ENCODE measurements at places on chromosomes 7 and 10.

- DNase-seq = peak; percentile 60
Measured at GRCh38 chr10:102120142-102120990, at the start of gene LDB1. Gene LDB1, minus strand, starts transcription at chr10:102120368. Its CDS starts 258 bp downstream, at chr10:102120110.

DNA sequence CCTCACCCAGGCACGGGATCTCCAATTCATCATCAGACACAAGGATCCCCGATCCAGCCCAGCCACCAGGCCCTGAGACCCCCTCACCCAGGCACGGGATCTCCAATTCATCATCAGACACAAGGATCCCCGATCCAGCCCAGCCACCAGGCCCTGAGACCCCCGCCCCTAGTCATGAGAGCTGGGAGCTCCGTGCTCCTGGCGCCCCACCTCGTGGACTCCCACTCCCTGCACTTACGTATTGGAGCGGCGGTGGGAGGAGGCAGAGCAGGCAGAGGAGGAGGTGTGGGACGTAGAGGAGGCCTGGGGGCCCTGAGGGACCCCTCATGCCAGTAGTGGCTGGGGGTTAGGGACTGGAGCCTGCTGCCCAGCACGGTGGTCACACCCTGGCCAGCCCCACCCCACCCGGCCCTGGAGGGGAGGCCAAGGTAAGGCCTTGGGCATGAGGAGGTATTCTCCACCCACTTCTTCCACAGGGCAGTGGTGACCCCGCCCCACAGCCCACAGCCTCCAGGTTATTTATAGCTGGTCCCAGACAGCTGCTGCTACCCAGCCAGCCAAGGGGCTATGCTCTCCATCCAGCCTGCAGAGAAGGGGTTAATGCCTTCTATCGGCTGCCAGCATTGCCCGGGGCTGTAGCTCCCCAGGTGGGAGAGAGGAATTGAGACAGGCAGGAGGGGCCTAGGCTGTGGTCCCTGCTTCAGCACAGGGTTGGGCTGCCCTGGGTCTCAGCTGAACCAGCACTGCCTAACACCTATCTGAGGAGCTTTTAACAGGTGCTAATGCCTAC lies 17.6 kb upstream of the CRHR2 start:
- no peak for DNase-seq

DNA sequence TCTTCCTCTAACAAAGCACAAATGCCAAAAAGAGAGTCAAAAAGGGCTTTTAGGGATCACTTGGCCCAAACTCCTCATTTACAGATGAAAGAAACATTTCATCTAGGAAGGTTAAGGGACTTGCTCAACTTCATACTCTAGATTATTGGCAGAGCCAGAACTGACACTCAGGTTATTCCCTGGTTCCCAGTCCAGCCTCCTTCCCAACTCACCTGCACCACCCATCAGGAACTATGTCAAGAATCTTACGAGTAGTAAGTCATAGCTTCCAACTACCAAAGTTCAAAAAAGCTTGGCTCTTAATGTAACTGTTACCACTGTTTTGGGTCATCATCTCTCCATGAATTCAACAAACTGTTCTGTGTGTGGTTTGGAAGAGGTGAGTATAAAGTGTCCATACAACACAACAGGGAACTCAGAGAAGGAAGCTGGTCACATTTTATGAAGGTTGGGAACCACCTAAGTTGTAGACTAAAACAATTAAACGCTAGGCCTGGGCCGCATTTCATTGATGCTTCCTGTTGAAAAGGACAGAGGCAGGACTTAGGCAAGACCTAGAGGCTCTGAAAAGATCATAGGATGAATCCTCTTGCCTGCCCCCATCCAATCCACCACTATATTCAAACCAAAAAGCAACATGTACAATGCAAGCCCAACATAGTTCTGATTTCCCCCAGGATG lies 9.1 kb downstream of the PIK3AP1 start:
- no peak for DNase-seq

- no peak for DNase-seq
Measured at GRCh38 chr7:74405191-74405898, 48.4 kb upstream of the GTF2IRD1 start.

DNA sequence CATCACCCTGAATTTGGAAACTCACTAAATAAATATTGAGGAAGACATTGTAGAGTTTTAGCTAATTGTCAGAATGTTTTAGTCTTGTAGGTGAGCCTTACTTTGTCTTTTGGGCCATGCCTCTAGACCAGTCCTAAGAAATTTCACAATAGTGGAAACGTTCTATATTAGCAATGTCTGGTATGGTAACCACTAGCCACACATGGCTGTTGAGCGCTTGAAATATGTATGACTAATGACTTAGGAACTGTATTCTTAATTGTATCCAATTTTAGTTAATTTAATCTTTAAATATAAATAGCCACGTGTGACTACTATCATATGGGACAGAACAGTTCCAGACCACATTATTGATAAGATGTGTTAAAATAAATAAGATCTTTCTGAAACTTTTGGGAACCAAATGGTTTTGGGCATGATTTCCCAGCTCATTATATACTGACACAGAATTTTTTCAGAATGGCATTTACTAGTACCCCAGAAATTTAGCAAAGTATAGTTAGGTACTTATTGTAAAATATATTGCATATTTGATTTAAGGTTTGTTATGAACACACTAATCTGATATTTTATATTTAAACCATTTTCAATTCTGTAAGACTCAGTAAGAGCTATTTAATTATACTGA lies 95.0 kb downstream of the VPS50 start:
- peak; percentile 8 for DNase-seq

GRCh38 chr10:84375011-84375410 lies 46.6 kb downstream of the CCSER2 start:
- peak; percentile 27 for DNase-seq

DNA sequence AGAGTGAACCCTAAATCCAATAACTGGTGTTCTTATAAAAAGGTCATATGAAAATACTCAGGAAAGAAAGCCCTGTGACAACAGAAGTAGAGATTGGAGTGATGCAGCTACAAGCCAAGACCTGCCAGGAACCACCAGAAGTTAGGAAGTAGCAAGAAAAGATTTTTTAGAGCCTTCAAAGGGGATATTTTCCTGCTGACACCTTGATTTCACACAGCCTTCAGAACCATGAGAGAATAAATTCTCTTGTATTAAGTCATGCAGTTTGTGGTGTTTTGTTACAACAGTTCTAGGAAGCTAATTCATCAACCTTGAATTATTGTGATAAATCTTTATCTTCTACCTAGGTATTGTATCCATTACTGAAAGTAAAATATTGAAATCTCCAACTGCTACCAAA lies 81.0 kb downstream of the HYCC1 start:
- DNase-seq = no peak

GRCh38 chr10:128469515-128469914 lies 343.3 kb upstream of the MKI67 start:
- DNase-seq = no peak

- DNase-seq = peak; percentile 83
Measured at GRCh38 chr7:16657656-16658279, 11.8 kb downstream of the BZW2 start.

- no peak for DNase-seq
Measured at GRCh38 chr10:48714088-48714487, 29.4 kb downstream of the WDFY4 start.

- DNase-seq = no peak
Measured at GRCh38 chr7:130906575-130906974, 172.6 kb upstream of the KLF14 start.

- DNase-seq = no peak
Measured at GRCh38 chr7:84291756-84292155, 97.2 kb upstream of the SEMA3A start.

GRCh38 chr7:152137476-152138025 lies 112.1 kb downstream of the GALNT11 start:
- no peak for DNase-seq

GRCh38 chr10:80468002-80468401 lies 13.9 kb downstream of the TSPAN14 start:
- DNase-seq = no peak

- no peak for DNase-seq
Measured at GRCh38 chr10:14186245-14186644, 144.5 kb downstream of the FRMD4A start.

DNA sequence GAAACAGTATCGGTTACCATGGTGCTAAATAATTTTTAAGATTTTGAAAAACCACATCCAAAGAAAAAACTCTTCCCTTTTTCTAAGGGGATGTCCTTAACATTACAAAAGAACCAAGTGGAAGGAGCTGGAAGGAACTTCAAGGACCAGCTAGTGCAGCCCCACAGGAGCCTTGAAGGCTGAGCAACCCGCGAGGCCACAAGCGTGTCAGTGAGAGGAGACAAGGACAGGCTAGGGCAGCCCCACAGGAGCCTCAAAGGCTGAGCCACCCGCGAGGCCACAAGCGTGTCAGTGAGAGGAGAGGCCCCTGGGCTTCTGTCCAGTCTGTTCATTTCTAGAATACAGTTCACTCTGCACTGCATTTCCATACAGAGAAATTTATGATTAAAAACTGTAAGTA lies 80.1 kb upstream of the ATP6V0A4 start:
- no peak for DNase-seq

DNA sequence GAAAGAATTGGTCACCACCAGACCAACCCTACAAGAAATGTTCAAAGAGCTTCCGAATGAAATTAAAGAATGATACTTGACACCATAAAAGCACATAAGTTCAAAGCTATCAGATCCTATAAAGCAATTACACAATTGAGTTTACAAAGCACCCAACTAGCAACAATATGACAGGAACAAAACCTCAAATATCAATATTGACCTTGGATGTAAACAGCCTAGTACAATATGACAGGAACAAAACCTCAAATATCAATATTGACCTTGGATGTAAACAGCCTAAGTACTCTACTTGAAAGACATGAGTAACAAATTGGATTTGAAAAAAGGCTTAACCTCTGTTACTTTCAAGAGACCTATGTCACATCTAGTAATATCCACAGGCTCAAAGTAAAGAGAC lies 1201.4 kb downstream of the XPNPEP1 start:
- DNase-seq = no peak

Data from PC-9 (cell line).